Activated T-helper 1 cell treated with Interleukin-2 at 50 U/mL for 16 hours (primary cell): ENCODE measurements at places on chromosomes 7 and 10.

- DNase-seq: no peak
Observed at GRCh38 chr10:132255489-132256344, 52.0 kb downstream of the STK32C start.

DNA sequence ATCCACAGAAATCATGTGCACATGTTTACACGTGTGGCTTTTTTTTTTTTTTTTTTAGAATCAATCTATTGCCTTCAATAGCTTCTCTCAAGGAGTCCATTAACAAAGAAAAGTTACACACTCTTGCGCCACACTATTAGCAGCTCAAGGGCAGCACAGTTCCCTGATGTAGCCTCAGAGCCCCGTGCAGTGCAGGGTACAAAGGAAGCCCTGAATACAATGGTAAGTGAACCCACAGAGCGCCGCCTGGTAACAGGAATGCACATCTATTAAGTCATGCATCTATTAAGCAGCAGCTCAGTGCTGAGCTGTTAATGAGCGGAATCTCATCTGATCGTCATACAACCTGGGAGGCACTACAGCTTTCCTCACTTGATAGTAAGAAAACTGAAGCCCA lies 113.7 kb upstream of the PDLIM1 start:
- DNase-seq: no peak

DNA sequence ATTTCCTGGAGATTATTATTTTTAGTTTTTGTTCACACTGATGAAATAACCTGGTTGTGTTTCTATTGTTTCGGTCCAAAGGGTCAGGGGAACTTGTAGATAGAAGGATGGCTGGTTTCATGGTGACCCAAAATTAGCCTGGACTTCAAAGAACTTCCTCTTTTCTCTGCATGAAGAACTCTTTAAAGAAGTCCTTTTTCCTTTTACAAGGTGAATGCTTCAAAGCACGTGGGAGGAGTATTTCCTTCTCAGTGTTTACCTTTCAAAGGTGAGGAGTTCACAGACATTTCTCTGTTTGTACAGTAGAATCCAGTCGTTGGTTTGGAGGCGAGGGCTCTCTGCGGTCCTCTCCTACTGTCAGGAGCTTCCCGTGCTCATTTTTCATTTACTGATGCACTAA lies 561.7 kb downstream of the GATA3 start:
- DNase-seq: no peak

- no peak for DNase-seq
Observed at GRCh38 chr10:37733822-37734221, 123.6 kb downstream of the ZNF248 start.

DNA sequence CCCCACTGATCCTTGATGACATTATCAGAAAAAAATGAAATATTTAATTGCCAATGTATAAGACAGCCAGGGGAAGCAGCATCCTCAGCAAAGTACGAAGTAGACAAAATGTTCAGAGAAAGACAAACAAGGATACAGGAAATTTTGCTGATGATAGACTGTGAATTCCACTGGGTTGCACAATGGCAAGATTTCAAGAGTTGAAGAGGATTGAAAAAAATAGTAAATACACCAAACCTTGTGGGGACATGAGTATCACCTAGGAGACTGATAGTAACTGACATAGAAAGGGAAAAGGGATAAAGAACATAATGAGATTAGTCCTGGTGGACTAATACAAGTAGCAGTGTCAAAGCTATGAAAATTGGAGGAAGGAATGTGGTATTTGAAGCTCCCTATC lies 16.5 kb downstream of the CNOT4 start:
- no peak for DNase-seq

- DNase-seq: no peak
Observed at GRCh38 chr7:97226541-97226940, 109.0 kb downstream of the SDHAF3 start.

DNA sequence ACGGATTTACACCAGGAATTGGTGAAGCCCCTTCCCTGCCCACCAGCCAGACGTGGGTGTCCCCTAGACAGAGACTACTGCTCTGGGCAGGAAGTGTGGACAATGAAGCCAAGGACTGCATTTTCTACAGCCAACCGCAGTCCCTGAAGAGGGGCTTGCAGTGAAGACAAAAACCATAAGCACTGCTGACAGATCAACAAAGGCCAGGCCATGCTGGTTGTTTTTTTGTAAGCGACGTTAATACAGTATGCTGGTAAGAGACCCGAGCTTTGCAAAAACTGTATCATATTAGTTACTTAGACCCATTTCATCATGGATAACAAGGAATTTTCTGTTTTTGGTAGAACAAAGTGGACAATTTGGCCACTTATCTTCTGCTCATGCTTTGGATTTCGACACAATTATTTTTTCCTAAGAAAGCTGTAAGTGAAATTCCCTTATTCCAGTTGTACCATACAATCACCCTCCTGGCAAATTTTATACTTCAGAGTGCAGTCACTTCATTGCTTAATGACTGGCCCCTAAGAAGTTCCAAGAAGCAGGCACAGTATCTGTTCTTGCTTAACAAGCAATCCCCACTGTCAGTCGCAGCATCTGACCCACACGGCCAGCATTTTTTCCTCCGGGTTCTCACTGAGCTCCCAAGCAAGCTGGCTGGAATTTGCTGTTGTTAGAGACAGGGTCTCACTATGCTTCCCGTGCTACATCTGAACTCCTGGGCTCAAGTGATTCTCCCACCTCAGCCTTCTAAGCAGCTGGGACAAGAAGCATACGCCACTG lies 163.5 kb downstream of the PARD3 start:
- no peak for DNase-seq

DNA sequence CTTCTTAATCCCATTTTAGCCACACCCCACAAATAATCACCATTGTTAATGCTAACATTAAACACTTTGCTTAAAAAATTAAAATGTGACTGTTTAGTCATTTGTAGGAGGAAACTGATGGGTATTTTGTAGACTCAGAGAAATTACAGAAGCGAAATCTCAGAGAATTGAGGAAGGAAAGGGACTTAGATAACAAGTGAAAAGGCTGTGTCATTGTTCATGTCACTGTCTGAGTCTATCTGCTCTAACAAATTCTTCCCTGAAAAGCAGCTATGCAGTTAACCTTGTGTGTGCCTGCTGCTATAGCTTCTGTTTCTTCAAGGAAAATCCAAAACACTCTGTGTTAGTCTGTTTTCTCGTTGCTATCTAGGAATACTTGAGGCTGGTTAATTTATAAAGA lies 40.9 kb upstream of the PLXDC2 start:
- DNase-seq: no peak

GRCh38 chr7:121388950-121389349 lies 7.2 kb downstream of the FAM3C start:
- no peak for DNase-seq

GRCh38 chr10:32065856-32066255 lies 9.6 kb upstream of the KIF5B start:
- DNase-seq: no peak

- no peak for DNase-seq
Observed at GRCh38 chr10:11823122-11823988, at the start of gene PROSER2. Gene PROSER2, plus strand, starts transcription at chr10:11823356. Its CDS starts 28,722 bp downstream, at chr10:11852078.

DNA sequence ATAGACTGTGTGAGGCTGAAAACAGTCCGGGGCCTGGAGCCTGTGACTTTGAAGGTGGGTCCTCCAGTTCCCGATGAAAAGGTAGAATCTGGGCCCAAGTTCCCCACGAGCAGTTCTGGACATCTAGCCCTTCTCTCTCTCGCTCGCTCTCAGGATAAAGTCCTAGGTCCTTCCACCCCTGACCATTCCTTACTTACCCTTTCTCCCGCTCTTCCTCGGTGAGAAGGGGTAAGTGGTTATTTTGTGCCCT lies 713 bp downstream of the IMMP2L start:
- no peak for DNase-seq

- no peak for DNase-seq
Observed at GRCh38 chr7:19051767-19052375, 65.6 kb downstream of the TWIST1 start.

GRCh38 chr10:80416479-80417098 lies 8.2 kb downstream of the PRXL2A start:
- DNase-seq: no peak

DNA sequence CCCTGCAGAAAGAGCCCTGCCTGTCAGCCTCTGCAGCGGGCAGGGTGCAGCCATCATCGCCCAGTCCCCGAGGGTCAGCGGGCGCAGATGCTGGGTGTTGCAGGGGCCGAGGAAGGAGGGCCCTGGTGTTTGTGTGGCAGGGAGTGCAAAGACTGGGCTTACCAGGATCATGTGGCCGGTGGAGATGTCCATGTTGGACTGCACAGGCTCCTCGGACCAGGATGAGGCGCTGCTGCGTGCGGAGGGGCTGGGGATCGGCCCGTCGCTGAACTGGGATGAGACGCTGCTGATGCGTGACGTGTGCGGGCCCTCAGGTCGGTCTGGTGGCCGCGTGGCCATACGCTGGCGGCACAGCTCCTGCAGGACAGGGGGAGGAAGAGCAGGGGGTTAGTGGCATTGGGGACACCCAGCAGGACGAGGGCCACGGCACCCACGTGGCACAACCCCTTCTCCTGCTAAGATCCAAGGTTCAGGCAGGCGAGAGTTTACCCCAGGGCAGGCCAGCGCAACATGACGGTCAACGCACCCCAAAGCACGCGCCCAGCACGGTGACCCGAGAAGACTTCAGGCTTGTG lies 319.5 kb downstream of the DNAJB6 start:
- no peak for DNase-seq

DNA sequence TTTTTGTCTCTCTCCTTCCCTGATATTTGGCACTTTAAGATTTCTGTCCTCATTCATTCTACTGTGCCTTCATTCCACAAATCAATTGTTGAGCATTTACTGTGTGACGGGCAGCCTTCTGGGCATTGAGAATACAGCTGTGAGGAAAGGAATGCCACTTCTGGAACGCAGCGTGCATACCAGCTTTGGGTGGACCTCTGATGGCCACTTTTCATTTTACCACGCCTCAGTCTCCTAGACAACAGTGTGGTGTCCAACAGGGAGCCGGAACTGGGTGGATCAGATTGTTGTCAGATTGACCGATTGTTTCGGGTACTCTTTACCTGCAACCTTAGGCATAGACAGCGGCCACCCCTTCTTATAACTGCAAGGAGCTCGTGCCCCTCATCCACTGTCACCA lies 222.7 kb upstream of the DPP6 start:
- DNase-seq: no peak

DNA sequence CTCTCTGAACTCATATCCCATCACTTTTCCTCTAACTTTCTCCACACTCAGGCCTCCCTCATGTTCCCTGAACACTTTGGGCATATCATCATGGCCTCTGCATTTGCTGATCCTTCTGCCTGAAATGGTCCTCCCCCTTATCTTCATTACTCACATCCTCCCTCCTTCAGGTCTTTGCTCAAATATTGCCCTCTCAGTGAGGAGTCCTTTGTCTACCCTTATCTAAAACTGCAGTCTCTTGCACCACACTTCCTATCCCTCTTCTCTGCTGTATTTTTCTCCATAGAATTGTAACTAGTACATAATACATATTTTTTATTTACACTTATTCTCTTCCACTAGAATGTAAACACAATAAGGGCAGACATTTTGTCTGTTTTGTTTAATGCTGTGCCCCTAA lies 41.7 kb downstream of the DNAJC1 start:
- DNase-seq: no peak

DNA sequence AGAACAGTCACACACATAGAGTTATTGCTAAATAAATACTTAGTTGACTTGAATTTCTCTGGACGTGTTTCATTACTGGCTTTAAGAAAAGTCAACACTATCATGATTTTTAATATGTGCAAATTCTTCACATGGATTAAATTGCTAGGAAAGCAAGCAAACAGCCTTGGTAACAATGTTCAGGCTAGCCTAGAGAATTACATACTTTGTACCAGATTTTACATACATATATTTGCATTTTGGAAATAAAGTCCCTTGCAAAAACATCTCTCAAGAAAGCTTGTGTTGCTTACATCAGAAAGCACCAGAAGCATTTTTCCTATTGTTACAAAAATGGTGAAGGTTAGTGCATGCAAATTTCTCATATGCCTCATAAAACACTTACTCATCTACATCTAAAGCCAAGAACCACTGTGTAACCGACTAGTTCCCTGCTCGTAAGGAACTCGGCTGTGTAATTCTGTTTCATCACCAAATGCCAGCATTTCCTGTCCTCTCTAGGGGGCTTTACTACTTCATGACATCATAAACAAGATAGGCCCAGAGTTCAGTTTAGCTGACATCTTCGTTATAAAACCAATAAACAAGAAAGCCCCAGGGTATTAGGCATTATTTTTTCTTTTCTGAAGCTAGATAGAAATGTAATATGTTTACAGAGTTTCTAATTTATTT lies 87.8 kb downstream of the CFAP58 start:
- no peak for DNase-seq

DNA sequence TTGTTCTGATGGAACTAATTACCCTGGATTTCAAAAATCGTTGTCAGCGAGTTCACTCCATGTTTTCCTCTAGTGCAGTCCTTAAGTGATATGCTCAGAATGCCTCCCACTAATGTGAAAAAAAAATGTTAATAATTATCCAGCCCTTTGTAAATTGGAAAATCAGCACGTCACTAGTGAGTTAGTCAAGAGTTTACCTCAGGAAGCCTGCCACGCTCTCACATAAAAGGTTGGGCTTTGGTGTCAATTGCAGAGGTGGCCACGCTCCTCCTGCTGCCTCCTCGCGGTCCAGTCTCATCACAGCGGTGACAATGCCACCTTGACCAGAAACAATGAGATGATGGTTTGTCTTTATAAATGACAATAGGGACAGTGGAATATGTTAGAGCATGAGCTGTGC lies 22.5 kb downstream of the UPP1 start:
- no peak for DNase-seq

DNA sequence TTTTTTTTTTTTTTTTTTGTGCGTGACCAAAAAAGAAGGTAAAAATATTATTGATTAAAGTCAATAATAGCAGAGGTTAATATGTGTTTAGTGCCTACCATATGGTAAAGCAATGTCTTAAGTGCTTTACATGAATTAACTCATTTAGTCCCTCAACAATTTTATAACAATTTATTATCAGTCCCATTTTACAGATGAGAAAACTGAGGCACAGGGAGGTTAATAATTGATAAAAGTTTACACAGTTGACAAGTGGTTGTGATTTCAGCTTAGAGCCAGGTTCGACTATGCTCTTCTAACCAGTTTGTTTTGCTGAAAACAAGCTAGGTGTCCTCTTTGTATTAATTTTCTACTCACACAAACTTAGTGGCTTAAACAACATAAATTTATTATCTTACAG lies 67.0 kb downstream of the EXOC4 start:
- no peak for DNase-seq

DNA sequence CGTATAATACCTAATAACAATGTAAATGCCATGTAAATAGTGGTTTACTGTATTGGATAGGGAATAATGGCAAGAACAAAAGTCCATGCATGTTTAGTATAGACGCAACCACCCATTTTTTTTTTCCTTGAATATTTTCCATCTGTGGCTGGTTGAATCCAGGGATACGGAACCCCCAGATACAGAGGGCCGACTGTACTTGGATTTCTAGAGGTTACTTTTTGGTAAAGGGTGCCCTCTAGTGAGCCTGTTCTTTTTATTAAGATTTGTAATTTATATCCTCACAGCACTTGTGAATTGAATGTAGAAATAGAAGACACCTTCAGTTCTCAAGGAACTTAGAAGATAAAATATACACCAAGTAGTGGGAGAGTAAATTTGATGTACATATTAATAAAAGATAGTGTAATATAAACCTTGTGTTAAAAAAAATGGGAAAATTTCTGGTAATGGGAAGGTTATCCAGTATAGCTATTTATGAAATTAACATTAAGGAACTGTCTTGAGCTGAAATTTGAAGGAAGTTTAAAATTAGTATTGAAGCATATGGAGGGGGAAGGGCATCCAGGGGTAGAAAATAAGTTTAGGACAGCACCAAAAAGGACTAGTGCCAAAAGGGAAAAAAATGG lies 32.0 kb downstream of the EXOC6 start:
- DNase-seq: no peak
